Heart right ventricle (tissue), 16 donors: ENCODE measurements at places on chromosomes 5 and 9. TPM values are rescaled to one million over a fixed set of nuclear protein-coding genes. Genes with fewer than 3 reads are reported as not detected.

DNA sequence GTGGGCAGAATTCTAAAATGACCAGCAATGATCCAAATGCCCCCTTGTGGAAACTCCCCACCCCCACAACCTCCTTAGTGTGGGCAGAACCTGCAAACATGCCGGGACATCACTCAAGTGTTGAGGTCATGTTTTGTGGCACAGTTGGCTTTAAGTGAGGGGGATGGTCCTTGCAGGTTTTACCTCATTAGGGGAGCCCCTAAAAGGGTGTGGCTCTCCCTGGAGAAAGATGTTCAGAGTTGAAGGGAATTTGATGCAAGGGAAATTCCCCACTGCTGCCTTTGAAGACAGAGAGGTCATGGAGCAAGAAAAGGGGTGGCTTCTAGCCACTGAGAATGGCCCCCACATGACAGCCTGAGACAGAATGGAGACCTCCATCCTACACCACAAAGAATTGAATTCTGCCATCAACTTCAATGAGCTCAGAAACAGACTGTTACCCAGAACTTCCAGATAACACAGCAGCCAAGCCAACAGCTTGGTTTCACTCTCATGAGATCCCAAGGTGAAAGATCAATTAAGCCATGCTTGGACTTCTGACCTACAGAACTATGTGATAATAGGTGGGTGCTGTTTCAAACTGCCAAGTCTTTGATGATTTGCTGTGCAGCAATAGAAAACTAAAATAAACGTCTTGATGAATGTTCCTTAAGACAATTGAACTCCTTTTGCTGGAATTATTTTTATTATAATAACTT lies 103.4 kb downstream of the MED10 start:
- no peaks in the 10 kb centered on the region for H3K27me3 ChIP-seq
- H3K36me3 ChIP-seq: no peaks in the 10 kb centered on the region
- no peak overlapping the region for H3K4me3 ChIP-seq
- H3K4me1 ChIP-seq: no peaks in the 10 kb centered on the region

- no peak overlapping the region for H3K4me3 ChIP-seq
- peaks cover 72% of the 10 kb centered on the region for H3K4me1 ChIP-seq
- no peak for DNase-seq
Measured at GRCh38 chr9:109859447-109859846, 79.4 kb downstream of the PALM2AKAP2 start.

DNA sequence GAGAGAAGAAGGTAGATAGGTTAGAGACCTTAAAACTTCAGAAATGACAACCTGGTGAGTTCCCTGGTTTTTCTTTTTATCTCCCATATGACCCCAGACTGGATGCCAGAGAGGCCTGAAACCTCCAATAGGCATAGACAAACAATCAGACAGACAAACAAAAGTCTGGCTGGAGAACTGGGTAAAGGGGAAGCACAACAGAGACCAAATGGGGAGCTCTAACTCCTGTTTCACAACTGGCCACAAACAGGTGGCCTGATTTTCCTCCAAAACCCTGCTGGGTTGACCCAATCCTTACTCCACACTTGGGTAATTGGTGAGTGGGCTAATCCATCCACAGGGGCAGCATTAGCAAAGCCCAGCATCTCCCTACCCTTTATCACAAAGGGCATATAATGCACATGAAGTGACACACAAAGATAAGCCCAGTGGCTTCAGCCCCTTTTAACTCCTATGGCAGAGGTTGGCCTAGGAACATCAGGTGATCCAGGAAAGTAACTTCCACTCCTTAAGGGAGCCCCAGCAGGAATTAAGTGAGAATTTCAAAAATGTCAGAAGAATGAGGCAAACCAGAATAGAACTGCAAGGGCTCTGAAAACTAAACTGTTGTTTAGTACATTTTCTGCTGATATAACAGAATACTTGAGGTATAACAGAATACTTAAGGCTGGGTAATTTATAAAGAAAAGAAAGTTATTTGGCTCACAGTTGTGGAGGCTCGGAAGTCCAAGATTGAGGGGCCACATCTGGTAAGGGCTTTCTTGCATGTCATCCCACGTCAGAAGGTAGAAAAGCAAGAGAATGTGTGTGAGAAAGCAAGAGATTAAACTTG lies 60.9 kb upstream of the ROR2 start:
- H3K4me3 ChIP-seq: no peak overlapping the region
- no peak for DNase-seq
- no peaks in the 10 kb centered on the region for H3K27me3 ChIP-seq
- no peaks in the 10 kb centered on the region for H3K36me3 ChIP-seq
- no peak overlapping the region for H3K27ac ChIP-seq

DNA sequence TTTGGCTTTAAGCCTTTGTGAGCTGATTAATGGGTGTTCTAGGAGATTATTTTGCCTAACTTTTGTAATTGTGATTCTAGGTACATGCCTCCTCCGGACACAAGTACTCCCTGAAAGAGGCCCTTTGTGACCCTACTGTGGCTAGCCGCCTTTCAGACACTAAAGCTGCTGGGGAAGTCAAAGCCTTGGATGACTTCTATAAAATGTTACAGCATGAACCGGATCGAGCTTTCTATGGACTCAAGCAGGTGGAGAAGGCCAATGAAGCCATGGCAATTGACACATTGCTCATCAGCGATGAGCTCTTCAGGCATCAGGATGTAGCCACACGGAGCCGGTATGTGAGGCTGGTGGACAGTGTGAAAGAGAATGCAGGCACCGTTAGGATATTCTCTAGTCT lies 13.6 kb downstream of the ITGA1 start:
- H3K36me3 ChIP-seq: no peaks in the 10 kb centered on the region
- H3K27ac ChIP-seq: peak overlapping the region; percentile 95
- peak overlapping the region; percentile 64 for H3K4me3 ChIP-seq

- H3K4me3 ChIP-seq: no peak overlapping the region
- peak overlapping the region; percentile 48 for H3K27ac ChIP-seq
- no peaks in the 10 kb centered on the region for H3K4me1 ChIP-seq
- no peak for DNase-seq
- no peaks in the 10 kb centered on the region for H3K36me3 ChIP-seq
Measured at GRCh38 chr5:170223906-170224305, 8.9 kb upstream of the C5orf58 start.

DNA sequence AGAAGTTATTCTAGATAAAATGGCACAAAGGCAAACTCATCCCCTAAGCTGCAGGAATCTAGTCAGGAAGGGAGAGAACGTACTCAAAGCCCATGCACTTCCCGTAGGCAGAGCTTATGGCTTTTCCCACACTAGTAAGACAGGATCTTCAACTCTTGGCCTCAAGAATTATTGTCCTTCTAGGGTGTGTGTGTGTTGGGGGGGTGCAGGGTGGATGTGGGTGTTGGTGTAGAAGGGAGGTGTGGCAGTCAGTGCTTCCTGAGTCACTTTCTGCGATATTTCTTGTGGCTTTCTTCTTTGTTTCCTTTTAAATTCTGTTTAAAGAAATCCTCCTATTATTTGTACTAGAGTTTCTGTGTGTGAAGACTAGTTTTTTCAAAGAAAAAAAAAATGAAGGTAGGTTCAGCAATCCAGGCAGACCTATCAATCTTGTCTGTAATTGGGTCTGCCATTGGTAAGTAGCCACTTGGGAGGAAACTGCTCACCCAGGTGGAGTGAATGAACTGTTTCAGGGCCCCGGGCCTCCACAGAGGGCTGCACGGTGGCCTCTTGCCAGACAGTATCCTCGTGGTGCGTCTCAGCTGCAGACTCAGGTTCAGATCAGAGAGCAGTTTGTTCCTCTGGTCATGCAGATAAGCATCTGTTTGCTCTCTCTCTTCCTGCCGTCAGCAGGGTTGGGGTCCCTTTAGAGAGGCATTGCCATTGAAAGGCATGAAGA lies 131.9 kb downstream of the NPR3 start:
- no peaks in the 10 kb centered on the region for H3K36me3 ChIP-seq
- no peak overlapping the region for H3K27ac ChIP-seq
- DNase-seq: no peak
- H3K27me3 ChIP-seq: no peaks in the 10 kb centered on the region
- H3K4me1 ChIP-seq: no peaks in the 10 kb centered on the region

ADGRD2 gene
- polyA plus RNA-seq: 0.03 TPM

SH3GL2 gene
- 0.73 TPM for polyA plus RNA-seq

SIMC1 gene
- polyA plus RNA-seq: 3.7 TPM
